HCT116 (cell line): ENCODE measurements at places on chromosomes 4 and X. TPM values are rescaled to one million over a fixed set of nuclear protein-coding genes. Genes with fewer than 3 reads are reported as not detected.

GRCh38 chrX:133369065-133369464, 46.2 kb downstream of the GPC4 start:
- no peaks in the 10 kb centered on the region for H3K36me3 ChIP-seq
- H3K4me1 ChIP-seq, result no peaks in the 10 kb centered on the region
- H3K27ac ChIP-seq, result no peak overlapping the region
- no peak for DNase-seq
- no peaks in the 10 kb centered on the region for H3K27me3 ChIP-seq
- H3K4me3 ChIP-seq, result no peak overlapping the region

DNA sequence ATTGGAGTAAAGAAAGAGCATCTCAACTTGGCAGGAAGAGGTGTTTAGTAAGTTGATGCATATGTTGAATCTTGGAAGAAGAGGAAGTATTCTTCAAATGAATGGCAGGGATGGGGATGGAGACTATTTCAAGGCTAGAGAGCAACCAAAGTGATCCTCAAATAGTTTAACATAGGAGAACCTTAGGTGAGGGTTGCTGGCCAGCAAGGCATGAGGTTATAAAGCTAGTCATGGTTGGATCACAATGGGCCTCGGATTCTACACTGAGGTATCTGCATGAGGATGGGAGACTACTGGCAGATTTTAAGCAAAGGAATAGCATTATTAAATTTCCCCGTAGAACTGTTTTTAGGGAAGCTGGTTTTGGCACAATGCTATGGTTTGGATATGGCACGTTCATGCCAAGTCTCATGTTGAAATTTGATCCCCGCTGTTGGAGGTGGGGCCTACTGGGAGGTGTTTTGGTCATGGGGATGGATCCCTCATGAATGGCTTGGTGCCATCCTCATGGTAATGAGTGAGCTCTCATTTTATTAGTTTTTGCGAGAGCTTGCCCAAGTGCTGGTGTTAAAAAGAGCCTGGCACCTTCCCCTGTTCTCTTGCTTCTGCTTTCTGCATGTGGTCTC, 41.9 kb upstream of the ETNPPL start:
- H3K36me3 ChIP-seq, result no peaks in the 10 kb centered on the region
- no peak overlapping the region for H3K27ac ChIP-seq
- H3K4me3 ChIP-seq, result no peak overlapping the region
- DNase-seq, result no peak
- H3K27me3 ChIP-seq, result peaks cover 8% of the 10 kb centered on the region
- H3K4me1 ChIP-seq, result no peaks in the 10 kb centered on the region

DNA sequence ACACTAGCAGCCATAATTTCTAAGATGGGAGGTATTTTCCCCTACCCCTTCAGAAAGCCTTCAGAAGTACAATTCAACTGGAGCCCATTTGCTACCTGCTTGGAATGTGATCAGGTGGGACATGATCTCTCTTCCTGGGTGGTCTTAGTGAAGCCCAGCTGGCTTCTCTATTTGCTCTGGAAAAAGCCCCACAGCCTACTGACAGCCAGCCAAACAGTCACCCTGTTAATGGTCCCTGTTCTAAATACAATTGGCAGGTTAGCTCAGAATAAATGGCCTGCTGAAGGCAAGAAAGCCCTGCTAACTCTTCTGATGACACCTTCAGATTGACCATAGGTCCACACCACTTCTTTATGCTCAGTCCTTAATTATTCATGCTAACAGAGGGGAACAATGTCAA, 39.9 kb downstream of the HS6ST2 start:
- DNase-seq, result no peak
- no peaks in the 10 kb centered on the region for H3K27me3 ChIP-seq
- no peak overlapping the region for H3K27ac ChIP-seq
- H3K4me1 ChIP-seq, result no peaks in the 10 kb centered on the region
- no peak overlapping the region for H3K4me3 ChIP-seq
- H3K36me3 ChIP-seq, result no peaks in the 10 kb centered on the region

KLHL4 gene
- total RNA-seq, result 0.10 TPM

- H3K4me3 ChIP-seq, result no peak overlapping the region
- H3K36me3 ChIP-seq, result no peaks in the 10 kb centered on the region
- no peaks in the 10 kb centered on the region for H3K27me3 ChIP-seq
- no peak for DNase-seq
These were observed 18.5 kb downstream of the PAPSS1 start for GRCh38 chr4:107701565-107701964.

DNA sequence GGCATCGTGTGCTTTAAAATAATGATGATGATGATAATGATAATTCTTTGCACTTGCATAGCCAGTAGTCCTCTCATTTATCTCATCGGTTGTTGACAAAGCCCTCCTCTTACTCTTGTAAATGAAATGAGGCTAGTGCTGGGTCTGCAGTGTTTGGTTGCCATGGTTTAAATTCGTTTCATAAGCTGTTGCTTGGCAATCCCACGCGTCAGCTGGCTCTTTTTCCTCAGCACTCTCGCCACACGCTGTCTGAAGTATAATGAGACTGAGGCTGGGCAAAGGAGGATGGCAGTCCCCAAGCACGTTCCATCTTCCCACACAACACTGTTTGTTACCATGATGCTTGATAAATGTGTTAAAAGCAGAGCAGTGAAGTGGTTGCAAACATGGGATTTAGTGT, 15.5 kb downstream of the PAGE4 start:
- no peaks in the 10 kb centered on the region for H3K36me3 ChIP-seq
- DNase-seq, result no peak
- no peak overlapping the region for H3K4me3 ChIP-seq
- H3K27ac ChIP-seq, result no peak overlapping the region
- H3K27me3 ChIP-seq, result no peaks in the 10 kb centered on the region
- H3K4me1 ChIP-seq, result no peaks in the 10 kb centered on the region
